CD4-positive, alpha-beta T cell treated with Interleukin-15 for 1 hour (primary cell): ENCODE measurements at places on chromosomes 6 and 20.

DNA sequence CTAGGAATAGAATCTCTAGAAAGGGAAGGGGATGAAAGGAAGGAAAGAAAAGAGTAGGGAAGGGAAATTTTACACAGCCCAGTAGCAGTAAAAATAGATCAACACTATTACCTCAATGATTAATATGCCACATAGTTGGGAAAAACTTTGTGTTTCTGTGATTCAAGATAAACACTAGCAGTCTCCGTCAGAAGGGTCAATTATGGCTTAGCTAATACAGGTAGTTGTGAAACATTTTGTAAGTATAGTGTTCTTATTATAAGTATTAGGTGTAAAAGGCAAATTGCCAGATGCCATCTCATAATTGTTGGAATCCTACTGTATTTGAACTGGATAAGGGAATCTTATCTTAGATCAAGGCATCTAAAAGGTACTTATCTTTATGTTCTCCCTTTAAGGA lies 165.7 kb downstream of the MTFR2 start:
- DNase-seq: no peak

DNA sequence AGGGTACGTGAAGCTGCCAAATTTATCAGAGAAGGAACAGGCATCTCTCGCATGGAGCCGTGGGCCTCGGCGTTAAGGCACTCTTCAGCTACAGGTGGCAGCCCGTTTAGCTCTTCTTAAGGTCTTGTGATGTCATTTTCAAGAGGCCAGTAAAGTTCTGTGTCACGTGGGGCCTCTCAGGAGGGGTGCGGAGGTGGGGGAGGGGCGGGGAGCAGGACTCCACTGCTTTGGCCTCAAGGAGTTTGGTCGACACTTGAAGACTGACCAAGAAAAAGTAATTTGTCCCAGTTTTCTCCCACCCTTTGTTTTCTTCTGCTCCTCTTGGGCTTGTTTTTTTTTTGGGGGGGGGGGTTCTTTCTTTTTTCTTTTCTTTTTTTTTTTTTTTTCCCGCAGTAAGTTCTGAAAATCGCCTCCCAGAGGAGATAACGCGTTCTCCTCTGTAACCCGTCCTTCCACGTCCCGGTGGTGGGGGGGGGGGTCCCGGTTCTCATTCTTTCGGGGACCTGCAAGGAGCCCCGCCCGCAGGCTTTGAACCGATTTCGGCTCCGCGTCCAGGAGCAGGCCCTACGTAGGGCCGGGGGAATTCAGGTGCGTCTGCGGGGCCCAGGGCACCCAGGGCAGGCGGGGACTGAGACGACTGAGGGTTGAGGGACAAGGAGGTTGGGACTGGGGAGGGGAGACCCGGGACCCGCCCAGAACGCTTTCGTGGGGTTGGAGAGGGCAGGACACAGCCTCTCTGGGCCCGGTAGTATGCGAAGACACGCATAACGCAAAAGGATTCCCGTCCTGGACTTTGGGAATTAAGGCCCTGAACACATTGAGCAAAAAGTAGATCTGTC lies 26.0 kb downstream of the GPX6 start:
- DNase-seq: peak; percentile 51

GRCh38 chr6:42104095-42104803 lies 38.2 kb downstream of the C6orf132 start:
- peak; percentile 67 for DNase-seq

- DNase-seq: no peak
Observed at GRCh38 chr20:32234135-32234808, 26.6 kb downstream of the POFUT1 start.

DNA sequence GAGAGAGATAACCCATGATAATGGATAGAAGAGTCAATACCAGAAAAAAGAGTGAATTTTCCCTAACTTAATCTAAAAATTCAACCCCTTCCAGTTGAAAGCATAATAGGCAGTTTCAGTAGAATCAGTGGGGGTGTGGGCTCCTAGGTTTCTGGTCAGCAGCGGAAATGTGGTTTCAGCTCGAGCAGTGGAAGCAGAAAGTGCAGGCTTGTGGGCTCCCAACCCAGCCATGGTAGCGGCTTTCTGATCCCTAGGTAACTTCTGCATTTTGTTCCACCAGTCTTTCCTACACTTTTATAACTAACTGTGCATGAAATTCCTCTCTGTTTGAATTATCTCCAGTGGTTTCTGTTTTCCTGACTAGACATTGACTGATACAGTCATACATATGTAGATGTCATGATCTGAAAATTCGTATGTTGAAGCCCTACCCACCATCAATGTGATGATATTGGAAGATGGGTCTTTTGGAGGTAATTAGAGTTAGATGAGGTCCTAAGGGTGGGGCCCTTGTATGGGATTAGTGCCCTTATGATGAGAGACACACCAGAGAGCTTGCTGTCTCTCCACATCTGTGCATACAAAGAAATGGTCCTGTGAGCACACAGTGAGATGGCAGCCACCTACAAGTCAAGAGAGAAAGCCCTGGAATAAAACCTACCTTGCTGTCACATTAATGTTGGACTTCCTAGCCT lies 6.5 kb upstream of the DDO start:
- no peak for DNase-seq

- DNase-seq: no peak
Observed at GRCh38 chr6:139407718-139408222, 33.3 kb upstream of the CITED2 start.

GRCh38 chr6:35428421-35429149 lies 23.6 kb upstream of the FANCE start:
- DNase-seq: no peak

GRCh38 chr6:28393912-28394662 lies 5.5 kb downstream of the ZSCAN12 start:
- DNase-seq: no peak

DNA sequence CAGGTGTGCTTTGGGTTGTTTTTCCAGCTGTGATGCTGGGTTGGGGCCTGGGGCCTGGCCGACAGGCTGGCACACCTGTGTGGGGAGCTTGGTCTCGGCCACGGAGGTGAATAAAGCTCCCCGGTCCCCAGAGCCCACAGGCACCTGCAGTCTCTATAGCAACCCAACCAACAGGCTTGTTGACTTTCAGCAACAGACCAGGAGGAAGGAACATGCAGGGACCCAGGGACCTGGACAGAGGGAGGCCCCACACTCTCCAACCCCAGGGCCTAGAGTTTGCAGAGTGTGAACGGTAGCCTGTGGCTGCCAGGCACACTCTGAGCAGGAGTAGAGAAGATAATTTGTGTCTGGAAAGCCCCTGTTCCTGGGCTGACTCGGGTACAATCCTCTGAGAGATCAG lies 14.6 kb upstream of the SYNJ2 start:
- no peak for DNase-seq

GRCh38 chr6:18171871-18172270 lies 16.6 kb downstream of the KDM1B start:
- no peak for DNase-seq

DNA sequence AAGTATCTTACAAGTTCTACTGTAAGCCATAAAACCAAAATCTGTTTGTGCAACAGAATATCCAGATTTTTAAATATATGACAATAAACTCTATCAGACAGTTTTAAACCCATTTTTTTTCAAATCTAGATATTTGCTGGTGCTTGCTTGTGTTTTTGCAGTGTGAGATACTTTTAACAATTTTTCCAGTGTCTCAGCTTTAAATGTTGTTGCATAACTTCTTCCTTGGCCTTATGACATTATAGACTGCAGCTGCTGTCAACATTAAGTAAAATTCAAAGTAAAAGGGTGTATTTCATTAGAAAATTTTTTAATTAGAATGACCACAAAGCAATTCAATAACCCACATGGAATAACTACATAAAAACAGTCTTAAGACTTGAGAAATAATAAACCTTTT lies 139.5 kb downstream of the PTPRK start:
- no peak for DNase-seq

- DNase-seq: no peak
Observed at GRCh38 chr6:119361209-119361608, 11.6 kb upstream of the MAN1A1 start.

- no peak for DNase-seq
Observed at GRCh38 chr6:27135087-27135657, 112.3 kb upstream of the PRSS16 start.

- DNase-seq: no peak
Observed at GRCh38 chr6:7145885-7146828, 38.4 kb downstream of the RREB1 start.

DNA sequence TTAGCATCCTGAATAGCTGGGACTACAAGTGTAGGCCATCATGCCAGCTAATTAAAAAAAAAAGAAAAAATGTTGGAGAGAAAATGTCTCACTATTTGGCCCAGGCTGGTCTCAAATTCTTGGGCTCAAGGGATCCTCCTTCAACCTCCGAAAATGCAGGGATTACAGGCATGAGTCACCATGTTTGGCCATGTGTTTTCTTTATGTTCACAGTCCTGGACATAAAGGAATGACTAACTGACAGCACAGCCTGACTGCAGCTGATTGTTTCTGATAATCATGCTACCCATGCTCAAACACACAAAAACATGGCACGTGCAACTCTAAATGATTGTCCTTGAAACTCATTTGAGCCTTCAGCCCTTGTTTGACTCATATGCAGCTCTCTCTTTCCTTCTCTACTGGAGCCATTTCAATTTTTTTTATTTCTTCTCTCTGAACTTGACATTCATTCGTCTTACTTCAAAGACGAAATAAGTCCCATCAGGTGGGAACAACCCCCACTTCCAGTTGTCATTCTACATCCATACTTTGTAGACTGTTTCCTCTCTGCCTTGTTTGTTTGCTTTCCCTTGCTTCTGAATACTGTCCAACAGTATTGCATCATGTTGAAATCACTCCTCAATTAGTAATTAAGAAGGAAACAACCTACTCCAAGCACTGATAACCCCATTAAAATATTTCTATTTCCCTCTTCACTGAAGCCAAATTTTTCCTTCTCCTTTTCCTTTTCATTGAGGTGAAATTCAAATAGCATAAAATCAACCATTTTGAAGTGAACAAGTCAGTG lies 413.0 kb downstream of the BMP2 start:
- DNase-seq: no peak

- DNase-seq: no peak
Observed at GRCh38 chr20:3102575-3103368, 18.2 kb upstream of the AVP start.

GRCh38 chr6:111011360-111012142 lies 29.7 kb downstream of the RPF2 start:
- DNase-seq: no peak

DNA sequence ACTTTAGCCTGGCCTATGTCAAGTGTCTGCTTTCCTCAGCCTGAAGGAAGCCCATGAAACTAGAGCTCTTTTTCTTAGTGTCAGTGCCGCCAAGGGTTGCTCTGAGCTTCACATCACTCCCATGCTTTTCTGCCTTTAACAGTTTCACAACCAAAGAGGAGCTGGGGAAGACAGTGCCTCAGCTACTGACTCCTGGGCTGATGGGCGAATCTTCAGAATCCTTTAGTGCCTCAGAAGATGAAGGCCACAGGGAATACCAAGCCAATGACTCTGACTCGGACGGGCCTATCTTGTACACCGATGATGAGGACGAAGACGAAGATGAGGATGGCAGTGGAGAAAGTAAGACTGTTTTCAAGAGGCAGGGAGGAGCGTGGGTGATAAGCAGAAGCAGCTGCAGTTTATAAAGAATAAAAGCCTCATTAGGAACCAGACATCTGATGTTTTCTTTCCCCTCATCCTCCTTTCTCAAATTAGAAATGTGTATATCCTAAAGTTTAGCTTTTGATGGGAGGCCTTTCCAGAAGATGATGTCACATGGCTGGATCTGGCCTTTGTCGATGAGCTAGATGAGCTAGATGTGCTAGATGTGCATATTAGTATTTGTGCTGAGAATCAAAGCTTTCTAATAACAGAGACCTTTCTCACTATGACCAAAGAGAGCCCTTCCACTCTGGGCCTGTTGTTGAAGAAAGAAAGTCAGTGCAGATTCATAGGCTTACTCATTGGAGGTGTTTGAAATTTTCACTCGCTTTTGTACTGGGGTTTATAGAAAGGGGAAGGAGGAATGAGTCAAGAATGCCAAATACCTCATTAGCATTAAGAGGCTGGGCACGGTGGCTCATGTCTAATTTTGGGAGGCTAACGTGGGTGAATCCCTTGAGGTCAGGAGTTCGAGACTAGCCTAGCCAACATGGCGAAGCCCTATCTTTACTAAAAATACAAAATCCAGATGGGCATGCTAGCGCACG lies 70.7 kb upstream of the LTV1 start:
- no peak for DNase-seq

DNA sequence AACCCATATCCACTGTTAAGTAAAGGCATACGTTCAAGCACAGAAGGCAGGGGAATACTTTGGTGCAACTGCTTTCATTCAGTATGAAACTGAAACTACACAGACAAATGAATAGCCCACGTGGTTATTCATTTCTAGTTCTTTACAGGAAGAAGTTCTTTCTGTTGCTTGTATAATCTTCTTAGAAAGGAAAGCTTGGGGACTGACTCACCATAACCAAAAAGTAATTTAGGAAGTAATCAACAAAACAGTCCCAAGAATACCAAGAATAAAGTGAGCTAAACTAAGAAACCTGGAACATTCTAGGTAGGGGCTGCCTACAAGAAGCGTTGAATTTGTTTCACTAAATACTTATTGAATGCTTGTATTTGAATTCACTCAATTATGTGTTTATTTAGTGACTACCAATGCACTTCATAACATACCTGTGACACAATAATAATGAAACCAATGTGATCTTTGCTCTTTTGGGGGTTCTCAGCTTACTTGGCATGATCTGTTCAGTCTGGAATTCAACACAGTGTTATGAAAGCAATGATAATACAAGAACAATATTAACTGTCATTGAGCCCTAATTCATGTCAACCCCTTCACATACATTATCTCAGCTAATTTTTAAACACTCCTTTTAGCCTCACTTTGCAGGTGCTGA lies 25.1 kb upstream of the KIAA0408 start:
- DNase-seq: no peak

GRCh38 chr6:96992343-96992730 lies 67.8 kb downstream of the KLHL32 start:
- no peak for DNase-seq

DNA sequence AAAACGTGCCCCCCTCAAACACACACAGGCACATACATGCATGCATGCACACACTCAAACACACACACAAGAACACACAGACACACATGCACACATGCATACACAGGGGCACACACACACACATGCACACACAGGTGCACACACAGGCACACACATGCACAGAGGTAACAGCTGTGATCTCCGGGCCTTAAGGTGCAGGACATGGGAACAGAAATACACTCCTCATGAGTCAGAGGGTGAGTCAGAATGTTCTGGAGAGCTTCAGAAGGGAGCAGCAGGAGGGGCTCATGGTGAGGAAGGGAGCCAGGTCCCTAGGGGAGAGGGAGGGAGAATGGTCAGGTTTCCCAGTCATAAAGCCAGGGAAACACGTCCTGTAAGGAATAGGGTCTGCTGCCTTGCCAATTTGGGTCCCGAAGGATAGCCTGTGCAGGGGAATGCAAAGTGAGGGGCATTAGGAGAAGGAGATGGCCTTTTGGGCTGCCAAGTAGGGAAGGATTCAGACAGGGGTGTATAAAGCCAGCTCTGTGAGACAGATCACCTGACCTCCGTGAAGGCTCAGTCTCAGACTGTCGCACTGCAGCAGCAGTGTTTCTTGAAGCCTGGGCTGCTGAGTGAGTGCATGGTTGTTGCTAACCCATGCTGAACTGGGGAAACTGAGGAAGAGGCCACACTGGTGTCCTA lies 123.9 kb downstream of the MAFB start:
- no peak for DNase-seq
